ENCODE measurements at places on chromosomes 12 and 14.

DNA sequence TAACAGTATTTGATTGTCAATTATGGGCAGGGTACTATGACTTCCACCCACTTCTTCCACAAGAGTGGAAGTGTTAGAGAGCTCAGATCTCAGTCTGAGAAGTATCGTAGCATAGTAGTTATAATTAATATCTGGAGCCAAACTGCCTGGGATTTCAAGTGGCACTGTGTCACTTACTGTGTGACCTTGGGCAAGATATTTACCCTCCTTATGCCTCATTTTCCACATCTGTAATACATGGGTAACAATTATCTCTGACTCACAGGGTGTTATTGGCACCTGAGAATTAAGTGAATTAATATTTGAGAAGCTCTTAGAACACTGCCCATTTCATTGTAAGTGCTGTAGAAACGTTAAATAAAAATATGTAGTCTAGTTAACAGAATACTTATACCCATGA lies 11.5 kb downstream of the RAB21 start:
- no peak for DNase-seq

DNA sequence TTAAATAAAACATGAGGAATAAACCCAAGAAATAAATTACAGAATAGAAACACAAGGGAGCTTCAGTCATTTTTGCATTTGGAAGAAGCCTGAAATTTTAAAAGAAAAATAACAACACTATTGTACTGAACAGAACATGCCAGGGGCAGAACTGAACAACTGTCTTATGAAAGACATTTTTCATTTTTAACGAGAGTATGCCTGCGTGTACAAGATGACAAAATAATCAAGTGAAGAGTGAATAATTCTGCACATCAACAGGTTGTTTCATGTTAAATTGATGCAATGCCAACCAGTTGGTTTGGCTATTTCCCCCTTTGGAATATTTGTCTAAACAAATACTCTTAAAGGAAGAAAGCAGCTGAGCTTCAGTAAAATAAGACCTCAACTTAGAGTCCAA lies 103.3 kb upstream of the BTG1 start:
- no peak for DNase-seq

DNA sequence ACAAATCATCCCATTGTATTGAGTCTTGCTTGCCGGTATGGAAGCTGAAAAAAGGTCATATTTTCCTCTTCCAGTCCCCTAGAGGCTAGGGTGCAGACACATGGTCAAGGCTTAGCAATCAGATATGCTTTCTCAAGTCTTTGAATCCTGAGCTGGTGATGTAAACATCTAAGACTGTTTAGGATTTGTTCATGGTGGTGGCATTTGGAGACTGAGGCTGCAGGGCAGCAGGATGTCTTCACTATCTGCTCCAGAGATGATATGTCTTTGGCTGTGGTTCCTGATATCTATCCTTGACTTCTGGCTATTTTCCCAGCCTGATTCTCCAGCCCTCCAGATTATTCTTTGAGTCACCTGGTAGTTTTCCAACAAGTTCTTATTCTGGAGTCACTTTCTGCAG lies 50.5 kb upstream of the DACT1 start:
- no peak for DNase-seq

- DNase-seq, result no peak
These were observed 433.8 kb downstream of the FUT8 start for GRCh38 chr14:65846196-65846868.

DNA sequence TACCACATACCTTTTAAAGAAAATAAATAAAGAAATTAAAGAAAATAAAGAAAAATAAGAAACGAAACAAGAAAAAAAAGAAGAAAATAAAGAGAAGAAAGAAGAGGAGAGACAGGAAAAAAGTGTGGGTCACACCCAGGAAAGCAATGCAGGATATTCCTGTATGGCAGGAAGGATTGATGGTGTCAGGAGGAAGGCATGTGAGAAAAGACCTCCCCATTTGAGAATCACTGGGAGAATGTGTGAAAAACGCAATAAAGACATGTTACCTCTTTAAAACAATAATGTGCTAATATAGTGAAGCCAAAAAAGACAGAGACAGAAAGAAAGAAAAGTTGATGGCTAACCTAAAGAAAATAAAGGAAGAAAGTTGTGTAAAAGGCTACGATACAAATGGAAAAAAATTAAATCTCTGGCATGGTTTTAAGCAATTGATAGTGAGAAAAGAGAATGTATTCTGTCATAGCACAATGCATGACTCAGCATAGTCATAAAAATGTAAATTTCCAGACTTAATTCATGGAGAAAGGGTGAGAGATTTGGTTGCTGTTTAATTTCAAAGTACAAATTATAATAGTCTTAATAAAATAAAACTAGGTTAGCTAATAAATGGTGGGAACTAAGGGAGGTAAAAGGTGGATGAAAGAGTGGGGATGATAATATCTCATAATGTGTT lies 24.3 kb upstream of the FOXG1 start:
- no peak for DNase-seq

GRCh38 chr14:99047441-99048031 lies 224.5 kb downstream of the BCL11B start:
- DNase-seq, result no peak

GRCh38 chr14:20516921-20517320 lies 11.6 kb downstream of the RNASE10 start:
- no peak for DNase-seq

DNA sequence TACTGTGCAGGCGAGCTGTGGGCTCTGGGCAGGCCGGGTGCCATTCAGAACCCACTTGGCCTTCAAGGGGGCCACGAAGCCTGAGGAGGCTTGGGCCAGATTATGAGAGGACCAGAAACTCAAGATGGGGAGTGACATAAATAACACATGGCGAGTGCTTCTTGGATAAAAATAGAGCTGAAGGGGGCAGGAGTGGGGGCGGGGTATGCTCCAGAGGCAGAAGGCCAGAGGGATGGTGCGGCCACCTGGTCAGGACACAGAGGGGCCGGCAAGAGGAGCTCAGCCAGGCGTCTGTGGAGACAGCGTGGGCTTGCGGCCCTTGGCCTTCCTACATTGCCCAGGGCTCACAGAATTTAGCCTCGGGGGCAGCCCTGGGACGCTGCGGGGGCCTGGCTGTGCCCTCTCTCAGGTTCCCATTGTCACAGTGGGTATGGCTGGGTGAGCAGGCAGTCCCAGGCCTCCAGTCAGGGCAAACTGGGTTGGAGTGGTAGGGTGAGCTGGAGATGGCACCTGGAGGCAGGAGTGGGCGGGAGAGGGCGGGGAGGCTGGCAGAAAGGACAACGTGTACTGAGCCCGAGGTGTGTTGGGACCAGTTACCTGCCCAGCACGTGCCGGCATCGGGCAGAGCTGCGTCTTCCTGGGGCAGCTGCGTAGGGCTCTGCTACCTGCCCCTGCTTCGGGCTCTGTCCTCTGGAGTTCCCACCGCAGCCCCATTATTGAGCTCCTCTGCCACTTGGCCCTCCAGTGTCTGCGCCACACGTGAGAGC lies 7.4 kb upstream of the SLC25A29 start:
- no peak for DNase-seq

DNA sequence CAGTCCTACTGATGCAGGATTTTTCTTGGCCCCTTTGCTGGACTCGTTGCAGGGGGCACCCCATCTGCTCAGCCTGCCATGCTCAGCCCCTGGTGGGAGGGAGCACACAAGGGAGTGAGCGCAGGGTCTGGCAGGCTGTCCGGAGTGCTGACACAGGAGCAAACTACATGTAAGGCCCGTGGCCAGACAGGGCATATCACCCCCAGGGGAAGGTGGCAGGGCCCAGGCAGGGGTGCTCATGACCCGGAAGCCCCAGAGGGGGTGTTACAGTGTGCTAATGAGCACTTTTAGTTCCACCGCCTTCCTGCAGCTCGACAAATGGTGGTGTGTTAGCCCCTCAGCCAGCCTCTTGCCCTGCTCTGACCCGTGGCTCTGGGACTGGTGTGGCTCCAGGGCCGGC lies 645.6 kb upstream of the TMEM132C start:
- DNase-seq, result no peak

- no peak for DNase-seq
These were observed 79.4 kb upstream of the CDKN3 start for GRCh38 chr14:54317391-54317790.

GRCh38 chr14:105926373-105927095 lies 400.2 kb downstream of the TMEM121 start:
- DNase-seq, result no peak

DNA sequence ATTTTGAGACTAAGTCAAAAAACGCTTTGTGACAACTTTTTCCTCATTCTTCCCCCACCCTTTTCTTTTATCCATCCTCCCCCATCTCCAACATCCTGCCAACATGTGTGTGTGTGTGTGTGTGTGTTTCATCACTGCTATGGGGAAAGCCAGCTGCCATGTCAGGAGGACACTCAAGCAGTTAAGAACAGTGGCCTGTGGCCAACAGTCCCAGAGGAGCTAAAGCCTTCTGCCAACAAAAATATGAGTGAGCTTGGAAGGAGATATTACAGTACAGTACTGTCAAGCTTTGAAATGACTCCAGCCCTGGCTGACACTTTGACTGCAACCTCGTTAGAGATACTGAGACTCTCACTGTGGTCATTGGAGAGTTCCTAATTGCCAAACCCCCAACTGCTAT lies 5.0 kb upstream of the CSRP2 start:
- DNase-seq, result no peak

DNA sequence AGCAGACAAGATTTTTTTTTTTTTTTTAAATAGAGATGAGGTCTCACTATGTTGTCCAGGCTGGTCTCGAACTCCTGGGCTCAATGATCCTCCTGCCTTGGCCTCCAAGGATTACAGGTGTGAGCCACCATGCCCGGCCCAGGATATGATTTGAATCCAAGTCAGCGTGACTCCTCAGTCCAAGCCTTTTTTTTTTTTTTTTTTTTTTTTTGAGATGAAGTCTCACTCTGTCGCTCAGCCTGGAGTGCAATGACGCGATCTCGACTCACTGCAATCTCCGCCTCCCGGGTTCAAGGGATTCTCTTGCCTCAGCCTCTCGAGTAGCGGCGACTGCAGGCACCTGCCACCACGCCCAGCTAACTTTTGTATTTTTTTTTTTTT lies 6.9 kb downstream of the CABP1 start:
- no peak for DNase-seq

GRCh38 chr12:6161124-6161882 lies 36.8 kb upstream of the VWF start:
- no peak for DNase-seq

- peak; percentile 77 for DNase-seq
These were observed at the start of gene DDHD1 for GRCh38 chr14:53152887-53153701. TSS of gene DDHD1 (minus strand) at chr14:53153323. CDS start at chr14:53153098, 225 bp downstream.

GRCh38 chr12:93468008-93468371 lies 676 bp downstream of the MRPL42 start:
- peak; percentile 39 for DNase-seq

DNA sequence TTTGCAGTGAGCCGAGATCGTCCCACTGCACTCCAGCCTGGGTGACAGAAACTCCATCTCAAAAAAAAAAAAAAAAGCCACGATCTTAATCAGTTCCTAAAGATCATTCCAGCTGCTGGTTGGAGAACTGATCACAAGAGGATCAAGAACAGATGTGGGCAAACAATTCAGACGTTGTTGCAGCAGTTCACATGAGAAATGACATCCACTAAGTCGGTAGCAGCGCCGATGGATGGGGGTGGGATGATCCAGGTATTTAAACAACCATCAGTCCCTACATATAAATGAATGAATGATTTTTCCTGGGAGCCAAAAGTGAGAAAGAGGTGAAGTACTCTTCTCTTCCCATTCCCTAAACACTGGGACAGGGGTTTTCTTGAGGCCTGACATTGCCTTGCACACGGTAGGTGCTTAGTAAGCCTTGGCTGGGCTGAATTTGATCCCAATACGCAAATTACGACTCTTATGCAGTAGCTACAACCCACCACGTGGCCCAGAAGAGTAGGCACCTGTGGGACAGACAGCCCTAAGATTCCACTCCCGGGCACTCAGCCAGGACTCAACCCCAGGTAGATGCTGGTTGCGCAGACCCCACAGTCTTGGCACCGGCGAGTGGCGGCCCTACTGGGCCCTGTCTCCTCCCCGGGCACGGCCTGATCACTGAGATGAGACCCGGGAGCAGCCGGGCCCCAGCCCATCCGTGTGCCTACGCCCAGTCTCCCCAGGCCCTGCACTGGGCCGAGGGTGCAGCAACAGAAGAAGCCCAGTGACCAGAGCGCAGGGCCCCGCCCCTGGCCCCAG lies 565 bp downstream of the SPRYD3 start:
- DNase-seq, result peak; percentile 59

- DNase-seq, result no peak
These were observed 174.0 kb downstream of the SRGAP1 start for GRCh38 chr12:64018524-64018923.

DNA sequence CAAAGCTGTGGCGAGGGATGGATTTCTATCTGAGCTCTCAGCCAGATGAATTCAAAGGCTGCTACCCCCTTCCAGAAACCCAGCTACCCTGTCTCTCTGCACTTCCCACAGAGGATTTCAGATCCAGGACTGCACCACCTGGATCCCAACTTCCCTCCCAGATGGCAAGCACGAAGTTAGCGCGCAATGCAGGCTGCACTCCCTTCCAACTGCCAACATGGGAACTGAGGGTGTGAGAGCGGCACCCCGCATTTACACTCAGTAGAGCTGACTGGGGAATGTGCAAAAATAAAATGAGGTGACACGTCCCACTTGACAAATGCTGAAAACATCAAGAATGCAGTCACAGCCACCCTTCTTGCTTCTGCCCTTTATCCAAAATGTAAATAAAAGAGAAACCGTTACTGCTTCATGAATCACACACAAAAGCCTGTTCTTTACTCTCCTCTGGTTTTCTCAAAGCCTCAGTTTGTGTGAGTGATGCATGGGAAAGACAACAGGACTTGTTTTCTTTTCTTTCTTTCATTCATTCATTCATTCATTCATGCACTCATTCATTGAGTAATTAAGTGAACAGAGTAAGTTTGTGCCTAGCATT lies 85.7 kb downstream of the ITPK1 start:
- DNase-seq, result no peak

DNA sequence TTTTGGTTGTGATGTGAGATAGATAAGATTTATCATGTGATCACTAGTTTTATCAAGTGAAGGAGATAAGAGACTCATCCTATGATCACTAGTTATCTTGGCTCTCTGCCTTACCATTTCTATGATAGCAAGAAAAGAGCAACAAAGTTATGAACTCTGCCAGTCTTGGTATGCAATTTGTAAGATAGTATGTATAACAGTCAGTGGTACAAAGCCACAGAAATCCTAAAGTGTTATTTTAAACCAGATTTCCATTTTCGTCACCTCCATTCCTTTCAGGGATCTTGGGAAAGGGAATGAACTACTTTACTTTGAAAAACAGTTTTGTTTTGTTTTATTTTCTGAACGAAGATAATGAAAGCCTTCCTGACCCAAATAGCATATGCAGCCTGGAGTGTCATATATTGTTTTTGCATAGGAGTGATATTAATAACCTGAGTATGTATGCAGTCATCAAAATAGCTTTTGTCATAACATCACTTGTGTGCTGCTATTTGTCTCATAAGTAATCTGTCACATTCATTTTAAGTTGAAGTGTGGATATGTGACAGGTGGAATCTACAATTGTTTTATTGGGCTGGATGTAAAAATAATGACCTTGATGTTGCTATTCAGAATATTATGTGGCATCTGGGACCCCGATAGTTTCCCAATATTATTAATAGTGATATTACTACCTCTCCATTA lies 35.0 kb downstream of the FLRT2 start:
- DNase-seq, result no peak

Data from NCI-H526 treated with DMSO at 0.1 percent for 48 hours (cell line).